Cardiac muscle cell (in vitro differentiated cells and primary cell): ENCODE measurements at places on chromosomes 7 and 10. TPM values are rescaled to one million over a fixed set of nuclear protein-coding genes. Genes with fewer than 3 reads are reported as not detected.

Gene CYP2C9
- not detected in 2 replicates for total RNA-seq

Gene CHST15
- total RNA-seq, result 1.9 and 2.0 TPM in 2 replicates

Gene NKX1-2
- 0.33 TPM in 1 of 2 replicates, not detected in the other for total RNA-seq

Gene GIMAP7
- total RNA-seq, result not detected in 2 replicates

Gene KCNH2
- 91.5 and 110 TPM in 2 replicates for total RNA-seq

Gene CELF2
- 51.3 and 82.7 TPM in 2 replicates for total RNA-seq

Gene FIGNL1
- total RNA-seq, result 7.9 and 8.9 TPM in 2 replicates

Gene SH2D4B
- total RNA-seq, result 0.18 TPM in 1 of 2 replicates, not detected in the other

Gene DOCK1
- total RNA-seq, result 22.3 and 30.6 TPM in 2 replicates

Gene SAP25
- total RNA-seq, result 1.4 and 1.5 TPM in 2 replicates

Gene EN2
- not detected in 2 replicates for total RNA-seq

Gene CDHR3
- total RNA-seq, result 6.0 and 12.2 TPM in 2 replicates

Gene SPDYE9
- total RNA-seq, result not detected in 2 replicates

Gene WBP1L
- total RNA-seq, result 40.6 and 43.9 TPM in 2 replicates

Gene HTRA1
- total RNA-seq, result 139 and 154 TPM in 2 replicates

Gene FAM25C
- total RNA-seq, result not detected in 2 replicates

Gene PWWP2B
- total RNA-seq, result 28.3 and 35.7 TPM in 2 replicates

Gene RADIL
- 61.2 and 110 TPM in 2 replicates for total RNA-seq

Gene CRYGN
- total RNA-seq, result 1.0 and 1.3 TPM in 2 replicates

Gene ITPRID1
- not detected in 2 replicates for total RNA-seq

Gene FRMD4A
- total RNA-seq, result 7.9 and 12.6 TPM in 2 replicates

Gene COG5
- 63.1 and 69.1 TPM in 2 replicates for total RNA-seq

Gene ALOX5
- 0.06 and 1.4 TPM in 2 replicates for total RNA-seq

Gene SPDYE6
- total RNA-seq, result 0.18 TPM in 1 of 2 replicates, not detected in the other

Gene VWA2
- not detected in 2 replicates for total RNA-seq

Gene ARMS2
- total RNA-seq, result not detected in 2 replicates

Gene EZH2
- total RNA-seq, result 17.6 and 28.4 TPM in 2 replicates

Gene TMEM196
- total RNA-seq, result not detected in 2 replicates

Gene FBXL13
- 1.8 and 2.2 TPM in 2 replicates for total RNA-seq

Gene VIPR2
- total RNA-seq, result 2.2 and 2.7 TPM in 2 replicates

Gene POLR2J2
- 2.4 and 5.0 TPM in 2 replicates for total RNA-seq

Gene SPAG6
- not detected in 2 replicates for total RNA-seq

Gene CFAP46
- total RNA-seq, result 2.8 and 3.0 TPM in 2 replicates

Gene COBL
- 0.69 and 0.70 TPM in 2 replicates for total RNA-seq

Gene EBF3
- 2.2 and 2.8 TPM in 2 replicates for total RNA-seq

Gene PHKG1
- 0.21 and 0.81 TPM in 2 replicates for total RNA-seq

Gene CLCN1
- total RNA-seq, result 0.11 TPM in 1 of 2 replicates, not detected in the other

Gene OR2F1
- total RNA-seq, result not detected in 2 replicates

Gene FANK1
- 7.5 and 19.2 TPM in 2 replicates for total RNA-seq

Gene AUTS2
- 22.6 and 45.5 TPM in 2 replicates for total RNA-seq

Gene SFTPA1
- not detected in 2 replicates for total RNA-seq

Gene MMD2
- total RNA-seq, result not detected in 2 replicates

Gene TEX47
- not detected in 2 replicates for total RNA-seq
